ENCODE measurements at places on chromosomes 3 and 15.

- no peak for DNase-seq
Measured at GRCh38 chr3:79521221-79521848, 246.5 kb downstream of the ROBO1 start.

GRCh38 chr3:13950042-13950441 is 70.2 kb upstream of the WNT7A start:
- no peak for DNase-seq

DNA sequence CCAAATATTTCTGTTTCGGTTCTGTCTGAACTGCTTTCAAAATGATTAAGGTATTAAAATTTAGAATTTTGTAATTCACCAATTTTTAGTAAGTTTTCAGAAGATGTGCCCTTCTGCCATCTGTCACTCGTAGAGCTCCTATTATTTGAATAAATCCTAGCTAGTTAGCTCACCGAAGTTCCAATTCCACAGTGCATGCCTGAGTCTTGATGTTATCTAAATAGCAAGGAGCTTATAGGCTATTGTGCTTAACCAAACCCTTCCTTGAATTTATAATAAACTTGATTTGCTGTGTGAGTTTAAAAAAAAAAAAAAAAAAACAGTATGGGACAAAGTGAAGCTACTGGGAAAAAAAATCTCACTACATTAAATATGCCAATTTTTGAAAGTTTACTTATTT is 18.7 kb downstream of the ATP13A3 start:
- DNase-seq, result no peak

DNA sequence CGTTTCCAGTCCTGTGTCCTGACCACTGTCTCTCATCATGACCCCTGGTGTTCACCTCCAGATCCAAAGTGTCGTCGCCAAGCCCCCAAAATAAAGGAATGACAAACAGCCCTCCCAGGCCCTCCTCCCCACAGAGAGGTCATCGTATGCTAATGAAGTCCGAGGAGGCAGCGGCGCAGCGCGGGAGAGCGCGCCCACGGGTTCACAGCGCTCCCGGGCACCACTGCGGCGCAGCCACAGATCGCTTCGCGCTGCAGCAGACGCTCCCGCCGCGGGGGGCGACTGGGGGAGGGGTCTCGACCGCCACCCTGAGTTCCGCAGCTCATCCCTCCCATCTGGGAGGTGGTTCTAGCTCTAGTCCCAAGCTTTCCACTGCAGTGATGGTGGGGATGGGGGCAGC is 1.3 kb downstream of the DGKG start:
- no peak for DNase-seq

- no peak for DNase-seq
Measured at GRCh38 chr3:129689036-129689435, 82.6 kb upstream of the PLXND1 start.

DNA sequence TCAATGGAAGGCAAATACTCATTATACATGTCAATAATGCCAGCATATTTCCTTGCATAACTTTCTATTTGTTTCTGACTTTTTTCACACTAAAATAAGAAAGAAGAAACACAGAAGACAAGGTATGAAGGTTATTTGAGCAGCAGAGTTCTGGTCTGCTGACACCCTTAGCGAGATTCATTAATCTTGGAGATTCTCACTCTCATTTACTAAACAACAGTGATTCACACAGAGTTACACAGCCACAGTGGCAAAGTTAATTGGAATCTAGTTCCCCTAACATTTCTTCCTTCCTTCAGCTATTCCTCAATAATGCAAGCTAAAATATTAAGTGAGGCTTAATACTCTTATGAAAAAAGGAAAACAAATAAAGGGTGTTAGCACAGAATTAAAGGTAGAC is 1044.0 kb downstream of the IGSF11 start:
- no peak for DNase-seq

- no peak for DNase-seq
Measured at GRCh38 chr15:89127054-89127702, 38.9 kb downstream of the ABHD2 start.

- DNase-seq, result no peak
Measured at GRCh38 chr3:66907136-66907535, 91.0 kb upstream of the KBTBD8 start.

DNA sequence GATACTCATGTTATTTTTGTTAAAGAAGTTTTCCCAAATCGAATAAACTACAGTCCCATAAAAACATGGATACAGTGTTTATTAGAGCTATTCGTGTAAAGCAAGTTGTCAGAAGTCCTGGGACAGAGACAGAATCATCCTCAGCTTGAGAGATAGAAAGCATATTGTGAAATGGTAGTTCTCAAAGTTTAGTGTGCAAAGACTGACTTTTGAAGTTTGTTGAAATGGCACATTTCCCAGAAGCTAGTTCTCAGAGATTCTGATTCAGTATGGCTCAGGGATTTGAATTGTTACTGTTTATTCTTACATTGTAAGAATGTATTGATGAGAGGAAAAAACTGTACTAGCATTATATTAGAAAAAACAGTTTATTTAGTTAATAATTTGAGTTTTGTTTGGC is 22.1 kb downstream of the GABRR3 start:
- no peak for DNase-seq

GRCh38 chr15:52262364-52262763 is 33.2 kb downstream of the MYO5C start:
- DNase-seq, result no peak
